Stimulated activated CD4-positive, alpha-beta T cell treated with anti-CD3 and anti-CD28 coated beads, TNF-alpha, amount 100 ng/mL, for 24 hours (primary cell): ENCODE measurements at places on chromosomes 12 and 14.

GRCh38 chr12:2692080-2692479, 102.7 kb upstream of the FKBP4 start:
- DNase-seq, result no peak

GRCh38 chr14:102050625-102051024, 36.2 kb downstream of the HSP90AA1 start:
- DNase-seq, result no peak

GRCh38 chr12:58254463-58255100, 313.2 kb downstream of the ATP23 start:
- DNase-seq, result no peak

- no peak for DNase-seq
Observed at GRCh38 chr12:52063981-52064649, 5.7 kb upstream of the ATG101 start.

DNA sequence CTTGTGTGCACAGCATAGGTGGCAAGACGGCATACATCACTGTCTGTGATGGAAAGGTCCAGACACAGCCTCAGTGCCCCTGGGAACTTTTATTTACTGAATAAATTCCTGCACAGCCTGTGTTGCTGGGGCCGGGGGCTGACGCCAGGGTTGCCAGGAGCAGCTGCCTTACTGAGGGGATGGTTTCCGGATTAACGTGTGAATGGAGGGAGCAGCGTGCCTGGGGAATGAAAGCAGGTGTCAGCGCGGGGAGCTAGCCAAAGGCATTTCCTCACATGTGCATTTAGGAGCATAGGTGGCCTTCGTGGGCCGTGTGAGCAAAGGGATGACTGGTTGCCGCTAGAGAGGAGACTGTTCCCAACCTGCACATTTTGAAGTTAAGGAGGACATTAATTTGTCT, 41.6 kb downstream of the SFSWAP start:
- DNase-seq, result no peak

DNA sequence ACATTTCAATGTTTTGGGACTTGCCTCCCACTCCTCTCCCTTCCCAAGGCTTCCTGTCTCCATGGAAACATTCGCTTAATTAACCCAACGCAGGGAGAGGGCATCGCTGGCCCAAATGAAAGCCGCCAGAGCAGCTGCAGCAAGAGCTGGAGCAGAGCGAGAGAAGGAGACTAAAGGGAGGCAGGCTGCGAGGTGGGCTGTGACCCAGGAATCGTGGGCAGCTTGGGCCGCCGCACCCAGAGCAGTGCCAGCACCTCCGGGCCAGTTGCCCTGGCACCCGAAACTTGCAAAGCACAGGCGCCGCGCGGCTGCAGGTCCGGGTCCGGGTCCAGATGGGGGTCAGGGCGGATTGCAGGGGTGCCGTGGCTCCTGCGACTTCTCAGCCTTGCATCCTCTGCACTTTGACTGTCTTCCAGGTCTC, 43.5 kb upstream of the PTPRQ start:
- no peak for DNase-seq

- no peak for DNase-seq
Observed at GRCh38 chr14:29240066-29240465, 473.5 kb downstream of the FOXG1 start.

DNA sequence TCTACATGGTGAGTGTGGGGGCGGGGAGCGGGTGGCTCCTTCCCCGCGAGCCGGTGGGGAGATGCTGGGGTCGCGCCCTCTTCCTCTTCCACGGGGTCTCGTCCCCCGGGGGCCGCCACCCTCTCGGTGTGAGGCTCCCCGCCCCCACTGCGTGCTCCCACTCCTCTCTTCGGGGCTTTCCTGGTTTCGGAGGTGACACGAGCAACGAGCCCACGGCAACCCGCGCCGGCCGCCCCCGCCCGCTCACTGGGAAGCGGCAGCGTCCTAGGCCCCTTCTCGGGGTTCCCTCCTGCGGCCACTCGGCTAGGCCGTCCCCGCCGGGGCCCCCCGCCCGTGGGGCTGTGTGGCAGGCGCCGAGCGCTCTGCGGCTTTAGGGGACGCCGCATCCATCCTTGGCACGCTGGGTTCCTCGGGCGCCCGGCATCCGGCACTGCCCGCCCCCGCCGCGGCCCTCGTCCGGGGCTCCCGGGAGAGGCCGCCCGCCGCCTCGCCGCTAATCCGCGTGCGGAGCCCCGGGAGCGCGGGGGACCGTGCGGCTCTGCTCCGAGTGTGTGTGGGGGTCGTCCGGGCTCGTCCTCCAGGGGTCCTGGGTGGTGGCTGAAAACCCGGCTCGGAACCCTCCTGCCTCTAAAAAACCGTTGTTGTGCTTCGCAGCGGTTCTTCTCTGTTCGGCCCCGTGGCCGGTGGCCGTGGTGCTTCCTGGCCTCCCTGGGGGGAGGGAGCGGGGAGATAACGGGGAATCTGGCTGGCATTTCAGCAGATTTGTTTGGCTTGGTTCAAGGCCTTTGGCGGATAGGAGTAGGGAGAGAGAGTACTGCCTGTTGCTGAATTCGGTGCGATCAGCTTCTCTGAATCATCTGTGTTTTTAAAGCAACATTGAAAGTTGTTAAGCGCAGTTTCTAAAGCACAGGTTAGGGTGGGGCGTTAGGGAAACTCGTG, 1.0 kb downstream of the PCNX1 start:
- peak; percentile 48 for DNase-seq

GRCh38 chr12:77979597-77980250, 149.0 kb downstream of the NAV3 start:
- no peak for DNase-seq

DNA sequence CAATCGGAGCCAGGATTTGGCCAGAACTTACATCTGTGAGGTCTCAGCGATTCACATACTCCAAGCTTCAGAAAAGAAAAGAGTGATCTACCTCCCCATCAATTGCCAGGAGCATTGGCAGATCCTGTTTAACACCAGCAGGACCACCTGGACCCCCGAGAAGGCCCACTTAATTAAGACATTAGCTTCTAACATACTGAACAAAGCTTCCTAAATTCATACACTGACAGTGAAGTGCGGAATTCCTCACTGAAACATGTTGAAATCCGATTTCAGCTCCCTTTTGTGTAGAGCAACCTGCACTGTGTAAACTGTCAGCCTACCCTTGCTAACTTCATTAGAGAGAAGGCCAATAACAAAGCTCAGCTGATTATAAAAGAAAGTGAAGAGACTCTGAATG, 274.0 kb downstream of the NOVA1 start:
- DNase-seq, result no peak

- no peak for DNase-seq
Observed at GRCh38 chr14:90963343-90963742, 97.1 kb downstream of the RPS6KA5 start.

GRCh38 chr12:120940799-120941198, 36.6 kb upstream of the SPPL3 start:
- no peak for DNase-seq
